ENCODE measurements at places on chromosomes 7 and 10.

DNA sequence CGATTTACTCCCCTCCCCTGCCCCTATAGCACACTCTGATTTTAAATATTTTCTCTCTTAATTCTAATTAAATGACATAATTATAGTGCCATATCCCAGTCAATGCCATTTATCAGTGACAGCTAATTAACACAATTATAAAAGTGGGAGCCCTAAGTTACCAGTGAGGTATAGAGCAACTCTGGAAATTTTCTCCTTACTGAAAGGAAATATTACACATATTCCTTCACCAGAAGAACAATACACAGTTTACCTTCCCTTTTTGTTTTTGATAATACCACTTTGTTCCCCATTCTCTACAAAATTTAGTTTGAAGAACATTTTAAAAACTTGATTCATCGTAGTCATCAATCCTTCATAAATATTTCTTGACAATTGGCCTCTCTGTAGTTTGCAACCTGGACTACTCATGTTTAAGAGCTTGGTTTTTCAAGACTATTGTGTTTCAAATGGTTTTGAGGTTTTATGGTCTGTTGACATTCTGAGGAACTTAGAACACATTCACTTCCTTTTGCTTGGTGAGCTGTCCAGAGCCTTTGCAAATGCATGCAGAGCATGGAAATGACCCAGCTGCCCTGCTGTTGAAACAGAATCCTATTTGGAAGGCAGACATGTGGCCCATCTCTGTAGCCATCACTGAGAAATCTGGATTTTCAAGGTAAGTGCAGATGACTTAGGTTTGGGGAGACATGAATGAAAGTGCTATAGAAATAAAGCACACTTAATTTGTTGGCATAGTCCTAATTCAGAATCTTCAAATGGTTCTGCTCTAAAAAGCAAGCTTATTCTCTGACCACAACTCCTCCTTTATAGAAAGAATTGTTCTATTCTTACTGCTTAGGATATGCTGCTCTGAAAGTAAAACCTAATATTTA lies at the start of gene GPR141:
TSS of gene GPR141 (plus strand) at position 521 of the 875 bp plus-strand sequence. CDS start 56,628 bp downstream, outside the sequence.
- DNase-seq, result peak; percentile 18

- DNase-seq, result peak; percentile 51
Observed at GRCh38 chr10:125023862-125024496, 82.1 kb downstream of the ZRANB1 start.

- no peak for DNase-seq
Observed at GRCh38 chr7:155973451-155973997, 161.3 kb upstream of the SHH start.

DNA sequence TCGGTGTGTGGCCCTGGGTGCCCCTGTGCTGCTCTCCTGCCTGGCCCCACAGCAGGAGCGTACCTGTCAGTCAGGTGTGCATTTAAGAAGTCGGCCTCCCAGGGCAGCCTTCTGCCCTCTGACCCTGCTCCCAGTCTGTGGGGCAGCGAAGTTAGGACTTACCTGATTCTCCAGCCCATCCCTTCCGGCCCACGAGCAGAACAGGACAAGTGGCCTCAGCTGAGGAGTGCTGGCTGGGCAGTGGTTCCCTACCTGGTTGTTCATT lies 24.7 kb downstream of the CTBP2 start:
- no peak for DNase-seq

DNA sequence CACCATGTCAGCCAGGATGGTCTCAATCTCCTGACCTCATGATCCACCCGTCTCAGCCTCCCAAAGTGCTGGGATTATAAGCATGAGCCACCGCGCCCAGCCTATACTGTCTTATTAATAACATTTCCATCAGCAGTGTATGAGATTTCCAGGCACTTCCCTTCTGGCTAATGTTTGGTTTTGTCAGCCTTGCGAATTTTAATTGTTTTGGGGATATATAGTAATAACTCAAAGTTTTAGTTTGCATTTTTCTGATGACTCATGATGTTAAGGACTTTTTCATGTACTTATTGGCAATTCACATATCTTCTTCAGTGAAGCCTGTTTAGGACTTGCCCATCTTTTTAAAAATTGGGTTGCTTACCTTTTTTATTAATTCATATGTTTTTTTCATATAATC lies 76.0 kb downstream of the TMEM270 start:
- DNase-seq, result no peak

- peak; percentile 89 for DNase-seq
Observed at GRCh38 chr7:73829921-73830680, 695 bp upstream of the CLDN4 start.

GRCh38 chr10:112851588-112852211 lies 98.3 kb upstream of the TCF7L2 start:
- no peak for DNase-seq

Data from mucosa of descending colon (tissue), 3 donors.